ENCODE measurements at places on chromosomes 1 and 21.

GRCh38 chr1:219810451-219810850 is 117.9 kb downstream of the SLC30A10 start:
- no peak for DNase-seq

GRCh38 chr1:238439511-238439910 is 548.8 kb upstream of the ZP4 start:
- DNase-seq, result no peak

DNA sequence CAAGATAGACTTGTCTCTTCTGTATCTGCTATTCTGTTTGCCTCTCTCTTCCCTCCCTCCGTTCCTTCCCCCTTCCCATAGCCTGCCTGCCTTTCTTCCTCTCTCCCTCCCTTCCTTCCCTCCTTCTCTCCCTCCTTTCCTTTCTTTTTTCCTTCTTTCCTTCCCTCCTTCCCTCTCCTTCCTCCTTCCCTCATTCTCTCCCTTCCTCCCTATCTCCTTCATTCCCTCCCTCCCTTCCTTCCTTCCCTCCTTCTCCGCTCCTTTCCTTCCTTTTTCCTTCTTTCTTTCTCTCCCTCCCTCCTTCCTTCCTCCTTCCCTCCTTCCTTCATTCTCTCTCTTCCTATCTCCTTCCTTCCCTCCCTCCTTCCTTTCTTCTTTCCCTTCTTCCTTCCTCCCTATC is 944 bp downstream of the AADACL4 start:
- no peak for DNase-seq

- no peak for DNase-seq
Observed at GRCh38 chr1:1753607-1754005, 24.7 kb downstream of the NADK start.

GRCh38 chr1:85340427-85340826 is 64.0 kb upstream of the BCL10 start:
- no peak for DNase-seq

GRCh38 chr1:176987016-176987415 is 177.5 kb downstream of the ASTN1 start:
- DNase-seq, result no peak

- no peak for DNase-seq
Observed at GRCh38 chr1:197896301-197896700, 6.1 kb upstream of the C1orf53 start.

GRCh38 chr1:23999156-23999671 is 19.1 kb upstream of the SRSF10 start:
- DNase-seq, result no peak

GRCh38 chr1:4494027-4494426 is 160.4 kb upstream of the AJAP1 start:
- DNase-seq, result no peak

- no peak for DNase-seq
Observed at GRCh38 chr1:185464777-185465176, 147.7 kb upstream of the IVNS1ABP start.

DNA sequence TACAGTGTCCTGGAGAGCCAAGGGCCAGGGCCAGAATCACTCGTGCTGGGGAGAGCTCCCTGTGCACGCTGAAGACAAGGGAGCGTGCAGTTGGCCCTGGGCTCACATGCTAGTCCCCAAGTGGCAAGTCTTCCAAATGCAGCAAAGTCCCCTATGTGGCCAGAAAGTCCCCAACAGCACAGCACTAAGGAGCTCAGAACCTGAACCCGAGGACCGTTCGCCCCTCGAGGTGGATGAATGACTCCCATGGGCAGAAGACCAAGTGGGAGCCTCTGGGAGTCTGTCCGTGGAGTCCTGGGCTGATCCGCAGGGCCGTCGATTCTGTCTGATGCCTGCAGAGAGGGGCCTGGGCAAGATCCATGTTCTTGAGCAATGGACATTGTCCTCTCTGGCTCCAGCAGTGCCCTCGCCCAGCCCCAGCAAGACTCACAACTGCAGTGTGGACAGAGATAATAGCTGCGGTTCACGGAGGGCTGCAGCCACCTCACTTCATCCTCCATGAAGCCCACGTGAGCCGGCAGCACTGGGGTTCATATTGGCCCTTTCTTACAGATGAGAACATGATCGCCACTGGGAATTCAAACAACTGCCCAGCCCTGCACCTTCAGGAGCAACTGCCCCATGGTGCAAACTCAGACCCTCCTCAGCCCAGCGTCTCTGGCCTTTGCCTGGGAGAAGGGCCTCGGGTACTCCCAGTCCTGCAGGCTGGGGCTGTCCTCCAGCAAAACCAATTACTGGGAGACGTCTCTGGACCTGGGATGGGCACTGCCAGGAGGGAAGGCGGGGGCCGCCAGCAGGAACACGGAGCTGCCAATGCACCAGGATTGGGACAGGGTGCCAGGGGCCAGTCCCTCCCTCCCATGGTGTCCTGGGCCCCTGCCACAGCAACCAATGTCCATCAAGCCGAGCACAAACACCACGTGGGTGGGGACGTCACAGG is 243.7 kb downstream of the NPHP4 start:
- DNase-seq, result no peak

GRCh38 chr1:84493747-84494146 is 12.4 kb upstream of the SPATA1 start:
- DNase-seq, result no peak

GRCh38 chr1:110945626-110946025 is 18.1 kb downstream of the LRIF1 start:
- DNase-seq, result no peak

GRCh38 chr1:155472491-155473083 is 90.0 kb downstream of the ASH1L start:
- peak; percentile 22 for DNase-seq

- no peak for DNase-seq
Observed at GRCh38 chr1:247111700-247112478, 7.7 kb upstream of the ZNF669 start.

- no peak for DNase-seq
Observed at GRCh38 chr1:114274621-114275317, 121.1 kb upstream of the SYT6 start.

DNA sequence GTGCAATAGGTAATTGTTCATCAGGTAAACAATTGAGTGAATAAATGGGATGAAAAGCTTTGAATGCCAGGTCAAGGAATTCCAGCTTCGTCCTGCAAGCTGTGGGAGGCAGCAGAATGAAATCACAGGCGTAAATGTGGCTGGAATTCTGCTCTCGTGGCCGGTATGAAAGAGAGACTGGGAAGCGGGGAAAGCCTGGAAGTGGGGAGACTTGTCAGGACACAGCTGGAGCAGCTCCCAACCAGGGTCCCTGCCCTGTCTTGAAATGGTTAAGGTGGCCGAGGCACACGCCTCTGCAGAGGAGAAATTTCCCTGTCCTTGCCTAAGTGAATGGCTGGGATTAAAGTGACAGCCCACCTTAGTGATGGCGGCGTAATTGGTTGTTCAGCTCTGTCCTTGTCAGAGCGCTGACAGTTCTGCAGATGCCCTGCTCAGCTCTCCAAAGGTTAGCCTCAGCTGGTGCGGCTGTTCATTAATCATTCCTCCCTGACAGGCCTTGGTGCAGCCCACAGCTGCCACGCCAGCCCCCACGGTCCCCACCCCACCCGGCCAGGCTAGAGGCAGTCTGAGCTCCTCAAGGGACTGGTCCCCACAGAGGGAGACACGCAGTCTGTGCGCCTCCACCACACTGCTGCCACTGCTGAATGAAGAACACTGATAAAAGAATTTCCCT is 398.3 kb upstream of the POU3F1 start:
- DNase-seq, result no peak

- DNase-seq, result no peak
Observed at GRCh38 chr1:163709636-163710035, 387.9 kb downstream of the NUF2 start.

GRCh38 chr21:42306366-42307035 is 8.7 kb downstream of the TFF3 start:
- DNase-seq, result no peak

DNA sequence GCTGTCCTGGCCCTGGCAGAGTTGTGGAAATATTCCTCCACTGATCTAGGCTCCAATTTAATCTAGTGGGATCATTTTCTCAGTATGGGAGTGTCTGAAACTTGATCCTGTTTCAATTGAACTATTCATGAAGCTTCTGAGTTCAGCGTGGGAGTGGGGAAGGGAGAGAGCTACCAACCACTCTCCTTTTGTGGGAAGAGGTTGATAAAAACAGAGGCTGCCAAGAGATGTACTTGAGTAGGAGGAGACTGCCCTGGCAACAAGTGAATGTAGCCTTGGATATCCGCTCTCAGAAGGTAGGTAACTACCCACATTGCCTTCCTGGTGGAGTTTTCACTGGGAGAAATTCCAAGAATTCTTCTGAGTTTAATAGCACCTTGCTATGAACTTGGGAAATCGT is at the start of gene CTXND2:
TSS of gene CTXND2 (plus strand) at position 119 of the 400 bp plus-strand sequence. CDS start 25,179 bp downstream, outside the sequence.
- no peak for DNase-seq

GRCh38 chr1:90012300-90012699 is 17.4 kb downstream of the ZNF326 start:
- DNase-seq, result no peak

- no peak for DNase-seq
Observed at GRCh38 chr21:45846373-45847160, 135.0 kb upstream of the COL6A1 start.

GRCh38 chr1:86913896-86914600 is at the start of gene SELENOF:
TSS of gene SELENOF (minus strand) at chr1:86914126. CDS start at chr1:86914111, 15 bp downstream.
- peak; percentile 63 for DNase-seq

DNA sequence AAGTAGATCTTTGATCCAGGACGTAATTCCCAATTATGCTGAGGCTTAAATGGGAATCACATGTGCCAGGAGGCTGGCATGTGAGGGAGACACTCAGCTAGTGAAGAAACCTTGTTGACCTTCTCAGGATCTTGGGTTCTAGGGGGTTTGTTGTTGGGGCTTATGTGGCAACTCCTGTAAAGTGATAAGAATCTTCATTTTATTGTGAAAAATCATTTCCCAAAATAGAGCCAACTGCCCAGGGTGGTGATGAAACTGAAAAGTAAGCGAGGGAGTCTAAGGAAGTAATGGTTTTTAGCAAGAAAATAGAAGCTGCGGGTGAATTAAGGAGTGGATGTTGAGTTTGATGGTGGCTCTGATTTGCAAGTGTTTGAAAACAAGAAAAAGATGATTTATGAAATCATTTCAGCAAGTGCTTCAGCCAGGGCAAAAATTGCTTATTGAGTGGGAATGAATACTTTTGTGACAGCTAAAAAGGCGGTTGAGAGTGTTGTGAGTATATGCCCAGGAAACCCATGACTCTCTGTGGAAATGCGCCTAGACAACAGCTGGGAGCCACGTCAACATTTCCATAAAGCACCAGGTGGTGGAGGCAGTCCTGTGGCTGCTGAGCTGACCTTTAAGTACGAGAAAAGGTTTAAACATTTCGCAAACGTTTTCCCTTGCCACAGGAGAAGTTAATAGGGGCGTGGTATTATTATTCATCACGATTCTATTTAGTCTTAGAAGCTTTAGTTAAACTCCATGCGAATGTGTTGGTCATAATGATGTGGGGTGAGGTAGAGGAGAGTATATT is 102.7 kb downstream of the HMGB4 start:
- DNase-seq, result no peak

DNA sequence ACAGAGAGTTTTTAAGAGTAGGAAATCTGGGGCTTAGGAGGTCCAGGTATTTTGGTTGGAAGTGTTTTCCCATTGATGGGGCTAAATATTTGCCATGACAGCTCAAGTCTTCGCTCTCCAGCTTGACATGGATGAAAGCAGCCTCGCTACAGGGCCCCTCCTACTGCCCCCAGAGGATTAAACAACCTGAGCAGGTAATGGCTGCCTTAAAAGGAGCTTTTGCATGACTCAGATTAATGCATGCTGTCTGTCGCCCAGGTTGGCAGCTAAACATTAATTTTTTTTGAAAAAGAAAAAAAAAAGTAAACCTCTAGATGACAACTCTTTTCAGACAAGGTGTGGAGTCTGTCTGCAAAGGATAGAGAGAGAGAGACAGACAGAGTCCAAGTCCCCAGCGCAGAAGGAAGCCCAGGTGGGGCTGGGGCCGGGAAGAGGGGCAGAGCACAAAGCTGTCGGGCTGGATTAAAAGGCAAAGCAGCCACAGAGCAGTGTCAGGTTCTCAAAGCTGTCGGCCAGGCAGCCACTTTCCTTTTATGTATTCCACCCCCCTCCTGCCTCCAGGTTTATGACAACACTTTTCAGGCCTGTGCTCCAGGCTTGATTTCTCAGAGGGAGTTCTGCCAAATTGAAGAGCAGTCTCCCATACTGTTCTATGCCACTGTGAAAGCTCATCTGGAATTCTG is 127.9 kb downstream of the CLIC6 start:
- DNase-seq, result no peak

GRCh38 chr1:180909005-180909414 is 3.7 kb upstream of the KIAA1614 start:
- DNase-seq, result no peak

DNA sequence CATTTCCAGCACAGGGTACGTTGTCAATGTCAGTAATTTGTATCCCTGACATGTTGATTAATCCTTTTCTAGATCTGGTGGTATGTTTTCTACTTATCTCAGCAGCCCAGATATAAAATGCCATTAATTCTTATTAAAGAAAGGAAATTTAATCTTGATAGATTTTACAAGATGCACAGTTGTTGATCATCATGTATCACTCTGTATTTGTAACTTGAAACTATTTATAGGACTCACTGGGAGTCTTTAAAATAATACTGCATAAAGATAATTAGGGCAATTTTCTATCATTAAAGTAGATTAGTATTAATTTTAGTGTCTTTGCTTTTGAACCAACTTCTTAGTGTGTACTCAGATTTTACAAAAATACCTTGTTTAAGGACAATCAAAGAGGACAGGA is 84.9 kb downstream of the GREM2 start:
- DNase-seq, result no peak

DNA sequence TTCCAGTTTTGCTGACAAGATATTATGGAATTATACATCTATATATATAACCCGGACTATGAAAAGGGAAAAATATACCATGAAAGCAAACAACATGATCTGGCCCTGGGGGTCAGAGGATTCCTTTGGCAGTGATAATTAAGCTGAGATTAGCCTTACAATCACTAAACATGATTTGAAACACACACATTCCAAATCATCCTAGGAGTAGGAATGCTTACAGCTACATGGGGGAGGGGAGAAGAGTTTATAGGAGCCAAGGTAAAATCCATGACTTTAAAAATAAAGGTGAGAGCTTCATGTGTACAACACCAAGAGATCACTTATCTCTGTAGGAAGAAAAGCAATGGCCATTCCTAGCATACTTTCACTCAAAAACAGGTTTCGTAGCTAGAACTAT is 57.6 kb downstream of the AKT3 start:
- no peak for DNase-seq

- DNase-seq, result no peak
Observed at GRCh38 chr1:39295901-39296300, 91.4 kb downstream of the MACF1 start.

- DNase-seq, result no peak
Observed at GRCh38 chr1:23593042-23593521, 33.8 kb upstream of the ID3 start.

DNA sequence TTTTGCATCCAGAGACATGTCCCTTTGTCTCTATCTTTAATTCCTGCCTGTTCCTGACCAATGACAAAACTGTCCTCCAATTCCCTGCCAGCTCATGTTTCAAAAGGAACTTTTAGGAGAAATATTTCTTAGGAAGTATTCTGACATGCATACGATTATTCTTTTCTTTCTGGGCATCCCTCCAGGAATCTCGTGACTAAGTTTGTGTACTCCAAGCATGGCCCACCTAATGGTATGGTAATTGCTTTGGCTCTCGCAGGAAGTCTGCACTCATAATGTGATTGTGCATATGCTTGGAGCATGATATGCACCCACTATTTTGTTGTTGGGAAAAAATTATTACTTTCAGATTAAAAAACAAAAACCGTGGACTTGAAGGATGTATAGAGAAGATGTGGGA is 256.4 kb downstream of the PRDM2 start:
- no peak for DNase-seq

- DNase-seq, result no peak
Observed at GRCh38 chr1:234845836-234846235, 235.9 kb upstream of the IRF2BP2 start.
